ENCODE measurements at places on chromosomes 12 and 14.
A peak's percentile ranks its signal among the peaks of the same experiment; 100 is the strongest.

DNA sequence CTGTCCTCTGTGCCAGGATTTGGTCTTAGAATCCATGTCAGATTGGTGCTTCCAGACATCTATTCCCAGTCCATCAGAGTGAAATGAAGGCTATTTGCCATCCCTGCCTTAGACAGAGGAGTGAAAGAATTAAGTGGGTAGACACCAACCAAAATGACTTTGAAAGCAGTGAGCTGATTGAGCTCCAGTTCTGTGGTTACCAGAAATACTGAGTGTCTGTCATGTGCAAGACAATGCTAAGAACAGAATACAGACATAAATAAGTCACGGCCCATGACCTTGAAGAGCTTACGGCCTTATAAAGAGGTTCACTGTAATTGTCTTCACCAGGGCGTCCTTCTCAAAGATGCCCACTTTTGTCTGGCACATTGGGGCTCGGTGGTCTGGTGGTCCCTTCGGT is 21.6 kb upstream of the MANSC4 start:
- no peak for DNase-seq

DNA sequence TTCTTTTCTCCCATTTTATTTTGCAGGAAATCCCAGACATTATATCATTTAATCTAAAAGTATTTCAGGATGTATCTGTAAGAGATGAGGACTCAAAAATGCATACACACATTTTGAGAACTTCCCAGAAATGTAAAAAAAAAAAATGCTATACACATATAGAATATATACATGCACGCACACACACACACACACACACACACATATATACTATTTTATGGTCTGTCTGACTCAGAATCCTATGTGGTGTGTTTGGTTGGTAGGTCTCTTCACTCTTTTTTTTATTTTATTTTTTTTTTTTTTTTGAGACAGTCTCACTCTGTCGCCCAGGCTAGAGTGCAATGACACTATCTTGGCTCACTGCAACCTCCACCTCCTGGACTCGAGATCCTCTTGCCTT is 65.5 kb downstream of the FBXO34 start:
- no peak for DNase-seq

DNA sequence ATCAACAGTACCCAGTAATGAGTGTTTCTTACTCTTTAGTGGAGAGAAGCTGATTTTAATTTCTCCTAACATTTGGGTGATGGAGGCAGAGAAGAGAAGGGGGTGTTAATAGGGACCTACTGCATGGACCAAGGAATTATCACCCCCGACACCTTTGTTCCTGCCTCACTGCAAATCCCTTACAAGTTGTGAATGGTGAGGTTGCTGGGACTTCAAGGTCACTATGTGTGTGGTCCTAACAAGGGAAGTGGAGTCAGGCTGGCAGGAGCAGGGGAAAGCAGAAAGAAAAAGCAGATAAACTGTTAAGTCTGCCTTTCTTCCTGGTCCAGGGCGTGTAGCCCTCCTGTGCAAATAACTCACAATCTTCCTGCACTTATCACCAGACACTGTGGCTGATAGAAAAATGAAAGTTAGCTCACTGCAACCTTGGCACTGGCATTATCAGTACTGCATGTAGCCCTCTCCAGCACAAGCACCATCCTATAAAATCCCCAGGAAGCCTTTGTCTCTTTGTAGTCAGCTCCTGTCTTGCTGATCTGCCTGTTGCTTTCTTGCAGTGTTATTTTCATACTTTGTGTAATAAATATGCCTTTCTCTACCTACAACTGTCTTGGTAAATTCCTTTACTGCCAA is 112.3 kb upstream of the DNM1L start:
- DNase-seq, result no peak

DNA sequence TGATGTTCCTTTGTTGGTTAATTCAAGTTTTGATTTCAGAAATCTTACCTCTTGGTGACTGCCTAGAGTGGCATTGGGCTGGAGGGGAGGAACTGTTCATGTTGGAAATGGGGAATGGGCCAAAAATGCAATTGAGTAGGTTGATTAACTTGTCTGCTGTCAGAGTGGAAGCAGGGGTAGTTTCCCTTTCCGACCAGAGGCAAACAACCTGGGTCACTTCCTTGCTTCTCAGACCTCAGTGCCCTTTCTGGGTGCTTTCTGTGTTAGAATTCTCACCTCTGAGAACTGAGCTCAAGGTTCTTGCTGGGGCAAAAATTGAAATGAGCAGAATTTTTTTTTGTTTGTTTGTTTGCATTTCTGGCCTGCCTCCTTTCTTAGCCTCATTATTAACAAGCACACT is 2.3 kb upstream of the M6PR start:
- DNase-seq, result no peak

DNA sequence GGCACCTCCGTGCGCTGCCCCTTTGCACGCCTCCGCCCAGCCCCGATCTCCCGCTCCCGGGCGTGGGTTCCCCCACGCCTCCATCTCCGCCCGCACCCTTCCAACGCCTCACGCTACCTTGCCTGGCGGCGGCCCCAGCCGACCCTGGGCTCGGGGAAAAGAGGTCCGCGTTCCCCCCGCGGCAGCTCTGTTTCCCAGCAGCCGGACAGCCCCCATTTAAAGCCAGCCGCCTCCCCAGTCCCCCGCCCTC is at the start of gene PRIMA1:
TSS of gene PRIMA1 (minus strand) at position 193 of the 250 bp plus-strand sequence. CDS start 767 bp downstream, outside the sequence.
- DNase-seq, result no peak

DNA sequence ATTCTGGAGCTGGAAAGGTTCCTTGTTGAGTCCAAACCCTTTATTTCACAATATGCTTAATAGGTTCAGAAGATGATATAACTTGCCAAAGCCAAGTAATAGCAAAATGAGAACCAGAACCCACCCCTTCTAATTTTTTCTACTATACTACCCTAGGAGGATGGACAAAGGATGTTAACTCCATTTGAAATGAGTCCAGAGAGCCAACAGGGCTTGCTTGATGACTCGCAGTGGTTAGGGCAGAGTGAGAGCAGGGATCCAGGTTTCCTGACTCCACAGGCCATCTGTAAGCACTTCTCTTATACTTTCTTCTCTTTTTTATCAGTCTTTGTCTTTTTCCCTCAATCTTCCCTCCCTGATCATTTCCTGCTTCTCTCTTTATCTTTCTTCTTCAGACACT is 668.1 kb downstream of the MED13L start:
- no peak for DNase-seq

GRCh38 chr12:108581311-108582227 is 16.3 kb downstream of the TMEM119 start:
- no peak for DNase-seq

GRCh38 chr12:49388682-49389386 is 21.6 kb downstream of the SPATS2 start:
- DNase-seq, result no peak

- DNase-seq, result no peak
Measured at GRCh38 chr12:70581208-70581607, 56.0 kb downstream of the PTPRB start.

GRCh38 chr14:99564926-99565259 is 39.1 kb downstream of the CCDC85C start:
- no peak for DNase-seq

DNA sequence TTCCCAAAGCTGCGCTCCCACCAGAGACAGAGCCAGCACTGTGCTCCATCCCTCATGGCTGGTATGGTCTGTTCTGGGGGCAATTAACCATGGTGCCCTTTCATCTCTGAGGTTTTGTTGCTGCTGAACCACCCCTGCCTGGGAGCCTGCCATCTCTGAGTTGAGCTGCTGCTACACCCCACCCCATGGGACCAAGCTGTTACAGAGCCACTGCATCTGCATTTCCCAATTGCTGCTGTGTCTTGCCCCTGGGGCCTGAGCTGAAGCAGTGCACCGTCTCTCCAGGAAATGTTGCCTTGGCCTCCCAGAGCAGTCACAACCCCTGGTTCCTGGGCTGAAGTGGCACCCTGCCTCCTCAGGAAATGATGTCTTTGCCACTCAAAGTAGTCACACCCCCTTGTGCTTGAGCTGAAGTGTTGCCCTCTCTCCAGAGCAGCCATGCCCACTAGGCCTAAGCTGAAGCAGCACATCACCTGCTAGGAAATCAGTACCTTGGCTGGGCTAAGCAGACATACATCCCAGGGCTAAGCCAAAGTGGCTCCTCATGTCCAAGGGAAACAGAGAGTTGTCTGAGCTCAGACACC is 140.3 kb downstream of the RERGL start:
- DNase-seq, result no peak

GRCh38 chr14:83425138-83425537 is 1891.5 kb upstream of the SEL1L start:
- no peak for DNase-seq

DNA sequence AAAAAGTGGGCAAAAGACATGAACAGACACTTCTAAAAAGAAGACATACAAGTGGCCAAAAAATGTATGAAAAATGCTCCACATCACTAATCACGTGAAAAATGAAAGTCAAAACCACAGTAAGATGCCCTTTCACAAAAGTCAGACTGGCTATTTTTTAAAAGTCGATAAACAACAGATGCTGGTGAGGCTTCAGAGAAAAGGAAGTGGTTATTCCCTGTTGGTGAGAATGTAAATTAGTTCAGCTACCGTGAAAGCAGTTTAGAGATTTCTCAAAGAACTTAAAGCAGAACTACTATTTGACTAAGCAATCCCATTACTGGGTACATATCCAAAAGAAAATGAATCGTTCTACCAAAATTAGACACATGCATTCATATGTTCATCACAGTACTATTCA is 237.0 kb downstream of the KIF21A start:
- no peak for DNase-seq

DNA sequence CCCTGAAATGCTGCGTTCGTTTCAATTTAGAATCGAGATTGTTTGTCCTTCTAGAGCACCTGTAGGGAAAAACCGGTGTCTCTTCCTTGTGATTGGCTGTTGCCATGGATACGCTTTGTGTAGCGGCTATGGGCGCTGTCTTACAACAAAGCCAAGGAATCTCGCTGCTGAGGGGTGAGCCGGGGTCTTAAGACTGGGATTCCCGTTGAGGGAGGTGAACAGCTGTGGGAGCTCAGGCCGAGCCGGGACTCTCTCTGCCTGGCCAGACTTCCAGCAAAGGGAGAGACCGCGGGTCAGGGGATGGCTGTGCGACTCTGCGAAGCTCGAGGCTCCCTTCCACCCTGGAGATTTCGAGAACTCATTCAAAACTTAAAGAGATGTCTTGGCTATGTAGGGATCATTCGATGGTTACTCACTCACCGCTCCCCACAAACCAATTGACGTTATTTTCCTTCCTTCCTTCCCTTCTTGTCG is at the start of the genes LRRIQ1 and TSPAN19:
TSS of gene LRRIQ1 (plus strand) at position 118 of the 474 bp plus-strand sequence. CDS start 1,826 bp downstream, outside the sequence.
TSS of gene TSPAN19 (minus strand) at position 44 of the 474 bp plus-strand sequence. CDS start 6,331 bp downstream, outside the sequence.
- peak; percentile 30 for DNase-seq

DNA sequence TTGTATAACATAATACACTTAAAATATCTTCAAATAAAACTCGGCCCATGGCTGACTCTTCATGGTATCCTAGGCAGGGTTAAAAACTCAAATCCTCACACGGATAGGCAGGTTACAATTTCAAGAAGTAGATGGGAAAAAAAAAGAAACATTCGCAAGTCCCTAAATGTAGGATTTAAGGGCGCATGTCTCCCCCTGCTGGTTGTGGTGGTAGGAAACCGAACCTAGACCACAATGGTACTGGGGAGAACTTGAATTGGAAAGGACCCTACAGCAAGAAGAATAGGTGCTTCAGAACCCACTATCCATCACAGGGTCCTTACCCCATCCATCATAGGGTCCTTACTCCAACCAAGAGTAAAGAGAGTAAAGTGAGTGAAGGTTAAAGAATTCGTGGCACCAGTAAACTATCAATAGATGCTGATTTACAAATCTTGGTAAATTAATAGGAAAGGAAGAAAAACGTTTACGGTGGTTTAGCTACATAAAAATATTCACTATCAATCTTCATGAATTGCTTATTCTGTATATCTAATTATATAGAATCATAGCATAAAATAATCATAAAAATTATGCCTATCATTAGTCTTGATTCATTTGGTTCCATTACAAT is 3.3 kb upstream of the CIPC start:
- DNase-seq, result peak; percentile 50

- DNase-seq, result no peak
Measured at GRCh38 chr12:66392266-66392915, 90.1 kb downstream of the HELB start.

GRCh38 chr12:108455706-108456105 is 59.4 kb upstream of the FICD start:
- no peak for DNase-seq

- DNase-seq, result no peak
Measured at GRCh38 chr12:50627491-50627890, 122.7 kb downstream of the DIP2B start.

- no peak for DNase-seq
Measured at GRCh38 chr12:1502379-1502720, 92.0 kb downstream of the FBXL14 start.

DNA sequence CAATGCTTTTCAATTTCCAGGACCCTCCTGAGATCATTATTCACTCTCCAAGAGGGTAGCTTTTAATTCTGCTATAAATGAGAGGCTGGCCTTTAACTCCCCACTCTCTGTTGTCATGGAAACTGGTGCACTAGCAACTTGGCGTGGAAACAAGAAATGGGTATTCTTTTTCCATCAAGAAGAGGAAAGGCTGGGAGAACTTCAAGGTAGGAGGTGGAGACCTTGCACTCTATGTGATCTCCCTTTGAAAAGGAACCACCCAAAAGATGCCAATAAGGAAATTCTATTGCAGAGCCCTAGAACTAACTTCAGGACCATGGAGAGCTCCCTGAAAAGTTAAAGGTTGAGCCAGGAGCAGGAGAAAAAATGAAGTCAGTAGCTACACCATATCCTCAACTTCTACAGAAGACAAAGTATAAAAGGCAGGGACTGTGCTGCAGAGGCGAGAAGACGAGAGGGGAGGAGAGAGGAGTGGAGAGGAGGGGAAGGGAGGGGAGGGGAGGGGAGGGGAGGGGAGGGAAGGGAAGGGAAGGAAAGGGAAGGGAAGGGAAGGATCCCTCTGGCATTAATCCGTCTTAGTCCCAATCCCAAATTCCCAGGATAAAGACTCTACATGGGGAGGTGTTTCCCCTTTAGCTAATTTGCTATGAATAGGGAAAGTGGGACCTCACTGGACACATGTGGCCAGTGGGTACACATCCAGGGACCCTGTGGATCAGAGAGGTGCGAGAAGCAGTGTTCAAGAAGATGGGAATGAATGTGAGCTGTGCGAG is 46.7 kb upstream of the FICD start:
- no peak for DNase-seq

GRCh38 chr14:47040550-47040949 is 389.0 kb upstream of the RPL10L start:
- no peak for DNase-seq

DNA sequence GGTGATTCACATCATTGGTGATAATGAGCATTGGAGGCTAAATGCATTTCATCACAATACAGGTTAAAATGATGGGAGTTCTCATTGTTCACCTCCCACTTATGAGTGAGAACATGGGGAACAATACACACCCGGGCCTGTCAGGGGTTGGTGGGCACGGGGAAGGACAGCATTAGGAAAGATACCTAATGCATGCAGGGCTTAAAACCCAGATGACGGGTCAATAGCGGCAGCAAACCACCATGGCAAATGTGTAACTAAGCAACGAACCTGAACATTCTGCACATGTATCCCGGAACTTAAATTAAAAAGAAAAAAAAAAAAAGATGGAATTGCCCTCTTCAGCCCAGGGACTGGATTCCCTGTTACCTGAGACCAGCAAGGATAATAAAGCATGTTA is 2.3 kb upstream of the LUM start:
- DNase-seq, result no peak

- DNase-seq, result peak; percentile 77
Measured at GRCh38 chr14:96053600-96054381, 14.6 kb downstream of the C14orf132 start.

- no peak for DNase-seq
Measured at GRCh38 chr12:127235761-127236160, 1031.2 kb upstream of the TMEM132C start.

- DNase-seq, result no peak
Measured at GRCh38 chr14:23610090-23610814, 25.9 kb upstream of the DHRS2 start.

GRCh38 chr12:120048263-120048662 is 59.2 kb downstream of the BICDL1 start:
- no peak for DNase-seq
